ENCODE measurements at places on chromosomes 13 and 19.

DNA sequence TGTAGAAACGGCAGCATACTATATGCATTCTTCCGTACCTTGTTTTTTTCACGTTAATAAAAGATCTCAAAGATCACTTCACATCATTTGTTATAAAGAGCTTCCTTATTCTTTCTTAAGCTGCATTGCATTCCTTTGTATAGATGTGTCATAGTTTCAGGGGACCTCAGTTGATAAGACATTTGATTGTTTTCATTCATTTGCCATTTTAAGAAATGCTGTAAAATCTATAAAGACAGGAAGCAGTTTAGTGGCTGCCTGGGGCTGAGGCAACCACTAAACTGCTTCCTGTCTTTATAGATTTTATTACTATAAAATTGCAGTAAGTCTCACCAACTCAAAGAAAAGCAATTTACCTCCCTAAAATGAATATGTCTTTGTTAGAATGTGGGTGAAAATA is 59.4 kb downstream of the ZDHHC20 start:
- no peak for DNase-seq

GRCh38 chr19:46069806-46070341 is 29.1 kb upstream of the IGFL4 start:
- no peak for DNase-seq

GRCh38 chr13:31334994-31335557 is 135.3 kb downstream of the B3GLCT start:
- DNase-seq: no peak

DNA sequence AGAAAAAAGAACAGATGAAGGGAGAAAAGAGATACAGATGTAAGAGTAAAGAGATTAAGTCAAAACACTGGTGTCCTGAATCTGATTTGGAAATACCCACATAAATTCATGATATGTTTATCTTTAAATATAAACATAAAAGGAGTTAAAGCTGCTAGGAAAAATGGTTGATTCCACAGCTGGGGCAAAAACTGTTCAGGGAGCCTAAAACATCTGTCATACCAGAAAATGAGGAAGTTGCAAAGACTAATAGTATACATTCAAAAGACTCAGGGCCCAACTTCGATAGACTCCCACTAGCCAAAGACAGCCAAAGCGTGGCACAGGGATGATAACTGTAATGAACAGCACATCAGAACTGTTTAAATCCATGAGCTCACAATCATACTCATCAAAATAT is 62.0 kb downstream of the ABCC4 start:
- no peak for DNase-seq
